Thyroid gland (tissue), 4 donors: ENCODE measurements at places on chromosomes 5 and 9.

DNA sequence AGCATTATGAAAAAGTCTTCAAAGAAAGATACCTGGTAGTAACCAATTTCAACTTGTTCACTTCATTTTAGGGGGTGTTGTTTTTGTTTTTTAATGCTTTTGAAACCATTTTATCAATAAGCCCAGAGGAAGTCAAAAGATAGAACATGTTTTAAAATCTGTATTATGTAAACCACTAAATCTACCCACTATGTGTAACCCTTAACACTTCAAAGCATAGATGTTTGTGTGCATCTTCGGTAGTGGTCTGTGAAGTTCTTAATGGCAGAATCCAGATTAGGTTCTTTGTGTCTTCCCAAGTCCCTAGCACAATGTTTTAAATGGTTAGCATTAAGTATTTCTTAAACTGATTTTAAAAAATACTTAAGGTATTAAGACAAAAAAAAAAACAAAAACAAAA is 6.3 kb downstream of the PLAA start:
- DNase-seq: no peak

- no peak for DNase-seq
Measured at GRCh38 chr5:97136475-97136874, 5.9 kb downstream of the LIX1 start.

DNA sequence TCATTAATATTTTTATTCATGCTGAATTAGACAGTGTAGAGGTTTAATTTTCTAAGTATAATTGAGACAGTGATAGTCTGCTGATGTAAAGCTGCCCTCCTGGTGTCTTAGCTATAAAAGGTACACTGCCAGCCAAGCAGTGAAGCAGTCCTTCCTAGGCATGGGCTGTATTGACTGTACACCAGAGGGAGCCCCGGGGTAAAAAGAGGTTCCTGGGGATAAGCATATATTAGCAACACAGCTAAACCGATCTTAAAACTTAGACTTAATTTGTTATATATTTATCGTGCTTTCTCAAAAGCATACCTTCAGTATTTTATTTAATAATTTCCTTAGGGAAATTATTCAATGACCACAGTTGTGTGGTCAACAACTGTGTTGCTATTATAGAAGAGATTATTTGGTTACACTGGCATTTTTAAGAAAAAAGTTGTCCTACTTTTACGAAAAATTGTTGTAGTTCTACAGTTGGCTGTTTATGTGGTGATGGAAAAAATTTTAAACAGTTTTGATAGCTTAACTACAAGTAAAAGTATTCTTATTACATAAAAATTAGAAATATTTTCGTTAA is 68.8 kb downstream of the ELL2 start:
- peak; percentile 22 for DNase-seq

DNA sequence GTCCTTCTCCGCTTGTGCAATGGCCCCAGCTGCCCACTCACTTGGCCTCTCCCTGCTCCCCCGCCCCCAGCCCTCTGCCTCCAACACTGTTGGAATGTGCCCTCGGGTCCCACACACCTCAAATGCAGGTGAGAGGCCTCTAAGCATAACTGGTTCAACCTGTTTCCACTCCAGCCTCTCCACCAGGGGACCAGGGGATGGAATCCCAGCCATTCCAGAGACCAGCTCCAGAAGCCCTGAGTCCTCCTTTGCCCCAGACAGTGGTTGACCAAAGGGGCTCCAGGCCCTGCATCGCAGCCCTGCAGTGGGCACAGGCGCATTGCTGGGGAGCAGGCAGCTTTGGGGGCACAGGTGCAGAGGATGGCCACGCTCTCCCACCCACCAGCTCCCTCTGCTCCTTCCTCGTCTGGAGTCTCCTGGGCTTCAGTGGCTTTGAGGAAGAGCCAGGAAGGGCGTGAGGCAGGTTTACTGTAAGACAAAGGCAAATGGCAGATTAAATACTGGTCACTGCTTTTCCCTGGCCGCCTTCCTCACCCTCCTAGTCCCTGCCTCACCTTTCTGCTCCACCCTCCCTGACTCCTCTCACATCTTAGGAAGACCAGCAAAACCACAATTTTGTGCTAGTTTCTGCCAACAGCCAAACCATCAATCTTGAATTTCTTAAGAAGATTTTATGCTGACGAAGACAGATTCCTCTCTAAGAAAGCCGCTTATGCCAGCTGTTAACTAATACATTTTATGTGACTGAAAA is 29.1 kb upstream of the IRX2 start:
- DNase-seq: no peak

- no peak for DNase-seq
Measured at GRCh38 chr9:82526577-82526976, 536.4 kb downstream of the RASEF start.

GRCh38 chr5:1298067-1298551 is 3.2 kb upstream of the TERT start:
- no peak for DNase-seq

GRCh38 chr5:110439296-110439695 is 287.2 kb downstream of the TMEM232 start:
- no peak for DNase-seq

DNA sequence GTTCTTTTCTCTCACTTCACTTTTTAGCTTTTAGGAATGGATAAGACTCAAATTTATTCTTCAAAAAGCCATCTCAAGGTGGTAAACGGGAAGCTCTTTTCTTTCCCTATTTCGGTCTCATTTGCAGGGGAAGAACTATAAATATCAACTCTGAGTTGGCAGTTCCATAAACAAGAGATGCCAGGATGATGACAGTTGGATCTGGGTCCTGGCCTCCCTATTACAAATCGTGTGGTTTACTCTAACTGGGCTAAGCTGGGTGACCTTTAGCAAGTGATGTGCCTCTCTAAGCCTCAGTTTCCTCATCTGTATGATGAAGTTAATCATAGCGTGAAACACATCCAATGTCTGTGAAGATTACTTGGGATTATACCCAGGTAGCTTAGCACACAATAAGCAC is 44.2 kb downstream of the TLE4 start:
- DNase-seq: no peak

DNA sequence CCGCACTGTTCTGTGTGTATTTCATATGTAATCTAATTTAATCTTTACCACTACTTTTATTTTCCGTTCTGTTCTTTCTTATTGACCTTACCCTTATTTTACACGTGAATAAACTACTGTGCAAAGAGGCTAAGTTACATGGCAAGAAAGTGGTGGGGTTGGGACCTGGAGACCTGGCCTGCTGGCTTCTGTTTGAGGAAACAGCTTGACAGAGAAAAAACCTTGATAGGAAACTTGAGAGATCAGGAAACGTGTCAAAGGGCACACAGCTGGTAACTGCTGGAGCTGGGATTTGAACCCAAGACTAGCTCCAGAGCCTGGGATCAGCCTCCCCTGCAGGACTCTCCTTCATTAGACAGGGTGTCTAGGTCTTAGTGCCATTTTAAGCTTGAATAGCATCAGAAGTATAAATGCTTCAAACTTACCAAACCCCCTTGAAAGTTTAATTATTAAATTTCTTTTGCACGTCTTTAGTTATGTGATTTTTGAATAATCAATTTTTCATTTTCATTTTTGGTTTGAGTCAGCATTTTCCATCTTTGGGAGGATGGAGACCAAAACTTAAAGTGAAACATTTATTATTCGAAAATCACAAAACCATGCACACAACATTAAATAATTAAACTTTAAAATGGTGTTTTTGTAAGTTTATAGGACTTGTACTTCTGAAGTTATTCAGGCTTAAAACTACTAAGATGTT is 129.5 kb downstream of the RGS3 start:
- DNase-seq: no peak

- no peak for DNase-seq
Measured at GRCh38 chr5:167863883-167864282, 427.6 kb upstream of the WWC1 start.

GRCh38 chr5:100693481-100693880 is 158.3 kb downstream of the FAM174A start:
- DNase-seq: no peak

DNA sequence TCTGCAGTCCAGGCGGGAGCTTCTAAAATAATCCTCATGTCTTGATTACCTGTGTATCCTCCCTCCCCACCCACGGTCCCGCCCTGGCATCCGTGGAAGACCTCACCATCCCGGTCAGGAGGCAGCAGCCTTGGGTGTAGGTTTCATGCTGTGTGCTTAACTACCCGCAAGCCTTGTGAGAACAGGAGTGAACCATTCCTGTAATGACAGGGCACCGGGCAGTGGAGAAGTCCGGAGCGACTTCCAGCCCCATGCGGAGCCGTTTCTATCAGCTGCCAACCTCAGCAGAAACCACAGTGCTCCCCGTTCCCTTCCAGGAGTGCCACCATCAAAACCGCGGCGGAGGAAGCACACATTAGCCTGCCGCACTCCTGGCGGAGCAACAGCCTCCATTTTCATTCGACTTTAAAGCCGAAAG is 123.5 kb upstream of the LMX1B start:
- no peak for DNase-seq

GRCh38 chr9:93261281-93261680 is 77.3 kb downstream of the WNK2 start:
- no peak for DNase-seq

- no peak for DNase-seq
Measured at GRCh38 chr5:103461243-103461642, 101.3 kb downstream of the NUDT12 start.
